Karpas-422 (cell line): ENCODE measurements at places on chromosomes 5 and 9. TPM values are rescaled to one million over a fixed set of nuclear protein-coding genes. Genes with fewer than 3 reads are reported as not detected.

The GABRP gene
- total RNA-seq, result not detected in 2 replicates

DNA sequence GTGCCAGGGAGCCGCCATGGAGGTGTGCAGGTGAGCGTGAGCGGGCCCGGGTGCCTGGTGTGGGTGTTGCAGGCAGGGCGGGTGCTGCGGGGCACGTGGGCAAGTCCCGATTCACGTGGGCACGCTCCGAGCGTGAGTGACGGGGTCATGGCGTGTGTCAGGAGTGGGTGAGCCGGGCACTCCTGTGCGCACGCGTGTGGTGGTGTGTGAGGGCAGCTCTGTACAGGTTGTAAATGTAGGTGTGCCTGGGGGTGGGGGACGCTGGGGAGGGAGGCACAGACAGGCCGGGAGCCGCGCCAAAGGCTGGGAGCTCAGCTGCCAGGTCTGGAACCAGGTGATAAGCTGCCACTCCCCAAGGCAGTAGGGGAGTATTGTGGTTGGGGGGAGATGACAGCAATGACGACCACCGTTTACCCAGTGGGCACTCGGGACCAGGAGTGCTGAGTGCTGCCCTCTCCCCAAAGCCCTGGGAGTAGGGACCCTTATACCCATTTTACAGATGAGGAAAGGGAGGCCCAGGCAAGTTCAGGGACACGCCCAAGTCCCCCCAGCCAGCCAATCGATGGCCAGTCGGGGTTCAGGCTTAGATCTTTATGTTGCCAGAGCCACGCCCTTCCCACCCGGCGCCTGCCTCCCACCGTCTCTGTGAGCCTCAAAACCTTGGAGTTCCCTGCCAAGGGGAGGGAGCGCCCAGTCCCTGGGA lies 9.6 kb downstream of the NCS1 start:
- no peaks in the 10 kb centered on the region for H3K4me1 ChIP-seq
- no peak overlapping the region for H3K4me3 ChIP-seq
- H3K36me3 ChIP-seq, result no peaks in the 10 kb centered on the region

GRCh38 chr5:38023799-38024198 lies 184.0 kb upstream of the GDNF start:
- H3K27me3 ChIP-seq, result no peaks in the 10 kb centered on the region
- no peak overlapping the region for H3K4me3 ChIP-seq
- no peak overlapping the region for H3K27ac ChIP-seq
- no peaks in the 10 kb centered on the region for H3K36me3 ChIP-seq
- DNase-seq, result no peak

GRCh38 chr5:58380655-58381054 lies 79.2 kb downstream of the PLK2 start:
- H3K27ac ChIP-seq, result no peak overlapping the region
- no peaks in the 10 kb centered on the region for H3K27me3 ChIP-seq
- no peaks in the 10 kb centered on the region for H3K36me3 ChIP-seq
- no peak for DNase-seq
- no peak overlapping the region for H3K4me3 ChIP-seq

DNA sequence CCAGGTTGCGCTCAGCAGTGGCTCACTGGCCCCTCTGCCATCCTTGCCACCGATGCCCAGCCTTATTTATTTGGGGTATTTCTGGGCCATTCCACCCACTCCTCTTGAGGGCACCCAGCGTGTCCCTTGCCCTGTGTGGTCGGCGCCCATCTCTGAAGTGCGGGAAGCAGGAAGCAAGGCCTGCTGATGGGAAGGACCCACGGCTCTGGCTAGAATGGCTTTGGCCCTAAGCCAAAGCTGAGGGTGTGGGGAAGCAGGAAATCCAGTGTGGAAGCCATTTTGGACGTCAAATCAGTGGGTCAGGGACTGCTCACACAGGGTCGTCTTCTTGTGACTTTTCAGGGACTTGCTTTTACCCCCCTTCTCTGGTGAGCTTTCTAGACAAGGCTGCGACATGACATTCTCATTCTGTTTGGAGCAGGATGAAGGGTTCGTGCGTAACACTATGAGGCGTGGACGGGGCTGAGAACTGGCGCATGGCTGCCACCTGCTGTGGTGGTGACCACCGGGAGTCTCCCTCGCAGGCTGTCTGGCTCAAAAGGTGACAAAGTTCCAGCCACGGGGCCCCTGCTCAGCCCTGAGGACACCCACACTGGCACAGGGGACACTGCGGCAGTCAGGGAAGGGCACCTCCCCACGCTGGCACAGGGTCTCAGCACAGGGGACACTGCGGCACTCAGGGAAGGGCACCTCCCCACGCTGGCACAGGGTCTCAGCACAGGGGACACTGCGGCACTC lies 50.7 kb upstream of the NKD2 start:
- H3K27ac ChIP-seq, result no peak overlapping the region
- H3K4me3 ChIP-seq, result no peak overlapping the region
- H3K36me3 ChIP-seq, result no peaks in the 10 kb centered on the region
- no peaks in the 10 kb centered on the region for H3K27me3 ChIP-seq
- no peaks in the 10 kb centered on the region for H3K4me1 ChIP-seq

GRCh38 chr9:123356851-123357742 lies 1.1 kb downstream of the CRB2 start:
- DNase-seq, result no peak
- H3K4me3 ChIP-seq, result no peak overlapping the region
- no peak overlapping the region for H3K27ac ChIP-seq
- no peaks in the 10 kb centered on the region for H3K27me3 ChIP-seq
- peaks cover 16% of the 10 kb centered on the region for H3K4me1 ChIP-seq
